Right atrium auricular region (tissue), 2 donors: ENCODE measurements at places on chromosomes 7 and 10. TPM values are rescaled to one million over a fixed set of nuclear protein-coding genes. Genes with fewer than 3 reads are reported as not detected.
A peak's percentile ranks its signal among the peaks of the same experiment; 100 is the strongest.

- no peak for DNase-seq
Observed at GRCh38 chr7:66202441-66202840, 2.7 kb upstream of the TPST1 start.

Gene LOXL4
- total RNA-seq: 1.5 TPM

Gene SYT15B
- total RNA-seq: 1.9 TPM

DNA sequence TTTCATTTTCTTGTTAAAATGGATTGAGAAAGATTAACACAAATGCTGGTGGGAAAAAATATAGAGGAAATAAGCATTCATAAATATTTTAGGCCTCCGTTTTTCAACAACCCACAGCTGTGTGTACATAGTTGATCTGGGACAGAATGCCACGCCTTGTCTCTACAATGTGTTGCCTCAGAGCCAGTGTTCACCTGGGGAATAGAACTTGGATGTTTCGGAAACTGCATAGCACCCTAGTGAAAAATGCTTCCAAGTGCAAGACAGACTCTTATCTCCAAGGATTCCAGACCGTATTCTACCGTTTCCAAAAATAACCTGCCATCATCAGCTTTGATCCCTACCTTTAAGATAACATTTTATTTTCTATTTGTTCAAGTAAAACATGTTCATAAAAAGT is 260.9 kb downstream of the SDK1 start:
- no peak for DNase-seq

Gene CALML3
- not detected for total RNA-seq

DNA sequence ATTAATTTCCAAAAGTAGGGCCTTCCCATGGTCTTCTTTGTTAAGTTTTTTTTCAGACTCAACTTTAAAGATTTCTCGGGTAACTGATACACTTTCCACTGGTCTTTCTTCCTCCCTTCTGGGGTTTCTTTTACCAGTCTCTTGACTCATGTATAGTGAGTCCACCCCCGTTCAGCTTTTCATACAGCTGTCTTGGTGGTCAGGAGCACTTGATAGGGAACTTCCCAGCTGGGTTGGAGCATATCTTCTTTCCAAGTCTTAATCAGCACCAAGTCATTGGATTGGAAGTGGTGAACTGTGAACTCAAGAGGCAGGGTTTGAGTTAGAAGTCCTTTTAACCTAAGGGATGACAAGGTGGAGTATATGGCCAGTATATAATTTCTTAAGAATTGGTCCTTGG is 29.2 kb upstream of the ELOVL3 start:
- DNase-seq: no peak

Gene VGF
- total RNA-seq: not detected

DNA sequence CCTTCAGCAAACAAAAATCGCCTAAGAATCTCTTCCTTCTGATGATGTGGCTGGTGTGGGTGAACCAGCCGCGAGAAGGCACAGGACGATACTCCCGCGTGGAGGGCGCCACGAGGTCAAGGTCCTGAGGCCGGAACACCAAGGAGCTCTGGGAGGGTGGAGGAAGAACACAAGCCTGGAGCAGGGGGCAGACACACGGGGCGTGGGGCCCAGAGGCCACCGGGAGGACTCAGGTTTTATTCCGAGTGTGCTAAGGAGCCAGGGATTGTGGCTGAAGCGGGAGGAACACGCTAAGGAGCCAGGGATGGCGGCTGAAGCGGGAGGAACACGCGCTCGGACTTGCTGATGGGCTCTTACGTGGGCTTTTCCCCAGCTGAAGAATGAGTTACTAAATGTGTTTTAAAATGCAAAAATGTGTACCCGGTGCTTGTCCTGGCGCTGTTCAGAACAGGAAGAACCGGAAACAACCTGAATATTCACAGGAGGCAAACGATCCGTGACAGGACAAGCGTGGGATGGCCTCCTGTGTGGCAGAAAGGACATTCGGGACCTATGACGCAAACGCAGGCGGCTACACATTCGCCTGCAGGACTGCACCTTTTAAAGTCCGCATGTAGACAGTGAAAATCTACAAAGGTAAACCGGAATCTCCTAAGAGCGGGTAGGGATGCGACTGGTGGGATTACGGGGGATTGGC is 64.0 kb downstream of the MAD1L1 start:
- no peak for DNase-seq

GRCh38 chr7:99374111-99375064 is at the start of gene ARPC1B:
TSS of gene ARPC1B (plus strand) at chr7:99374730. CDS start at chr7:99385715, 10,985 bp downstream.
- peak; percentile 78 for DNase-seq

DNA sequence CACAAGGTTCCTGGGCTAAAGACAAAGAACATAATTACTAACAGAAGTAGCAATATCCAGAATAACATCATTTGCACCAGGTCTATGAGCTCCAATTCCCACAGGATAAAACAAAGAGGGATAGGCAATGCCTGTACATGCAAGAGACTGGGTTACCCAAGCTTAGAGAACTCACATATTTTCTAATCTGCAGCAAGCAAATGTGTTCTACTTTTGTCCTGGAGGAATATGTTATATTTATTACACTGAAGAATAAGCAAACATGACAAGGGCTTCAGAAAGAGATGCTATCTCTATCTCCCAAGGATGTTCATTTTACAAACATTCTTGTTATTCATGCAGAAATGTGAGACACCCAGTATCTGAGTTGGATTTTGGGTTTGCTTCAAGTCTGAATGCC is 118.6 kb downstream of the MDFIC start:
- no peak for DNase-seq

Gene HOXA2
- total RNA-seq: 0.33 TPM

Gene CCDC201
- not detected for total RNA-seq

GRCh38 chr10:6138456-6138855 is 49.6 kb downstream of the RBM17 start:
- DNase-seq: no peak

GRCh38 chr10:77350134-77350533 is 287.5 kb downstream of the KCNMA1 start:
- no peak for DNase-seq

DNA sequence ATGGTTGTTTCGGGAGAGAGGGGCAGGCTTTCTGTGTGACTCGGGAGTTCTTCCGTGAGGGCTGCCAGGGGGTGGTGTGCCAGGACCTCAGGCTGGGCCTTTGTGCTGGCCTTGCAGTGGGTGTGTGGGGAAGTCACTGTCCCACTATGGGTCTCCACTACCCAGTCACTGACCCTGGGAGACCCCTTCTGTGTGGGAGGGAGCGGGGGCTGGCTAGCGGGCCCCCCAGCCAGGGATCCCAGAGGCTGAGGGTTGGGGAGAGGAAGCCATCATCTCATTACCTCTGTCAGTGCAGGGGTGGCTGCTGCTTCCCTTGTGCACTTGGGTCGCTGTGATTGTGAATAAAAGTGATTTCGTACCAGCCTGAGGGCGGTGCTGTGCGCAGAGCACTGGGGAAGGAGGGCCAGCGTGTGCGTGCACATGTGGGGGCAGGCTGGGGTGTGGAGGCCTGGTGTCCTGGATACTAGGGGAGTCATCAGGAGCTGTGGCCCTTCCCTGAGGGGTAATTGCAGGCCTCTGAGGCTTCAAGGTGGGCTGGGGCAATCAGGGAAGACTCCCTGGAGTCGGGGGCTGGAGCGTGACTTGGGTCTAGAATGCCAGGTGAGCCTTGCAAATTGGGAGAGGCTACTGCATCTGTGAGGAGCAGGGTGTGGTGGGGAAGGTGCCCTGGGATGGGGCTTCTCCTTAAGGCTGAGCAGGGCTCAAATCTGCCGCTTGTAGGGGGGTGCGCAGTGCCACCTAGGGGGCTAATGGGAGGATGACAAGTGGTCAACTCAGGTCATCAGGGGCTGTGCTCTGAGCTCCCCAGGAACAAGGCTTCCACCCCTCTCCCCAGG is 98.9 kb downstream of the NEURL1 start:
- DNase-seq: no peak

Gene FAM25G
- not detected for total RNA-seq

- DNase-seq: peak; percentile 16
Observed at GRCh38 chr10:2900530-2900929, 166.8 kb upstream of the PFKP start.

- DNase-seq: no peak
Observed at GRCh38 chr10:114392112-114392835, 12.0 kb downstream of the AFAP1L2 start.

Gene IFRD1
- total RNA-seq: 25.5 TPM

Gene LRIT1
- total RNA-seq: not detected

GRCh38 chr7:2376351-2377154 is 21.9 kb downstream of the EIF3B start:
- no peak for DNase-seq

Gene PKD2L1
- total RNA-seq: not detected

- DNase-seq: no peak
Observed at GRCh38 chr7:6273917-6274630, 1.6 kb upstream of the CYTH3 start.

- no peak for DNase-seq
Observed at GRCh38 chr10:637771-638195, 51.7 kb downstream of the DIP2C start.

DNA sequence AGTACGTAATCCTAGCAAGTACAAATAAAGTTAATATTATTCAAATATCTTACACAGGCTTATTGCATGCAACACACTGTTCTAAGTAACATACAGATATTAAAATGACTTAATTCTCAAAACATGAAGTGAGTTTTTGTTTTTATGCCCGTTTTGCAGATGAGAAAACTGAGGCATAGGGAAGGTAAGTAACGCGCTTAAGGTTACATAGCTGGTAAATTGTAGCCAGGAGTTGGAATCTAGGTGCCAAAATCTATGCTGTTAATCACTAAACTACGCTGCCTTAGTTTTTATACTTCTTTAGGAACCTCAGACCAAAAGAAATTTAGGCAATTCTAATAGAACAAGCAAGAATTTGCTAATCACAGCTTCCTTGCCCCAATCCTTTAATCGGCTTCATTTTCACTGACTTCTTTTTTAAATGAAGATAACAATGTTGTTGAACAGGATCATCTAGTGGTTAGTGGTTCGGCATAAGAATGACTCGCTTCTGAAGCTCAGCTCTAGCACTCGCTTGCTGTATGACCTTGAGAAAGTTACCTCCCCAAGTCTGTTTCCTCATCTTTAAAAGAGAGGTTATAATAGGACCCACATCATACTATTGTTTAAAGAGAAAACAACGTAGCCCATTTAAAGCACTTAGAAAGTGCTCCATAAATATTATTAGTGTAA is 1.0 kb upstream of the LRRTM3 start:
- no peak for DNase-seq

DNA sequence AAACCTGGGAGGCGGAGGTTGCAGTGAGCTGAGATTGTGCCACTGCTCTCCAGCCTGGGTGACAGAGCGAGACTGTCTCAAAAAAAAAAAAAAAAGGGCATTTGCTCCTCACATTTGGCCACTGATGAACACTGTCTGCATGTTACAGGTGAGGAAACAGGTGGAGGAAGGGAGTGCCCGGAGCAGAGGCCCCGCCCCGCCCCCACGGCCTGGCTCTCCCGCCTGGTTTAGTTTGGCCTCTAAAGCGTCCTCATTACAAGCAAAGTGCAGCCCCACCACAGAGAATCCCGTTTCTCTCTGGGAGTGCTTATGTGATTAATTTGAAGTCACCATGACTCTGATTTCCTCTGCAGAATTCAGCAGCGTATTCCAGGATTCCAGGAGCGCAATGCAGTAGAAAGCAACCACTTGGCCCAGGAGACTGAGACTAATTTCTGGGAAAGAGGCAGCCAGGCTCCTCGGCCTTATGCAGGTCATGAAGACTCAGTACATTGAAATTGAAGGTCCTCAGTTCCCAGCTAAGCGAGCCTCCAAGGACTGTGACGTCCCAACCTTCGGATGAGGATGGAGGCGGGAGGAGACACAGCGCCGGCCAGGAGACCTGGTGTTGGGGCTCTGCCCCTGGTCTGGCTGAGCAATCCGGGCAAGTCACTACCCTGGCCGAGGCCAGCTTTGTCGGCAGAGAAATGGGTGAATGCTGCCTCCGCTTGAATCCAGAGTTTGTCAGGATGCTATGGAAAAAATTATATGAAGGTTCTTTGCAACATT is 44.7 kb downstream of the RBM17 start:
- DNase-seq: no peak
